ENCODE measurements at places on chromosomes 3 and 15.
A peak's percentile ranks its signal among the peaks of the same experiment; 100 is the strongest.

GRCh38 chr3:135191708-135192107, 396.6 kb downstream of the EPHB1 start:
- no peak for DNase-seq

DNA sequence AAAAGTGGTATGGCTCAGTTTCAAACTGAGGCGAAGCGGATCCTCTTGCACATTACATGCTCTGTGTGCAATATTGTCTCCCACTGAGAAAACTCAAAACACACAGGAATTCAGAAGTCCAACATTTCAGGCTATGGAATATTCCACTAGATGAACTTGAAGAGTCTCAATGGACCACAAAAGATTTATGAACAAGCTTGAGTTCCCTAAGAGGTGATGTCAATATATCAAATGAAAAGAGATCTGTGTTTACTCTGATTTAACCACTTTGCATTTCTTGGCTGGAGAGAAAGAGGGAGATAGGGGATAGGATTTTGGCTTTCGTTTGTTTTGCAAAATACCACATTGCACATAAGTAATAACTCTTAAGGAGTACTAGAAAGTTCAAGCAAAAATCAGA, 20.3 kb downstream of the PDZRN3 start:
- DNase-seq, result no peak

DNA sequence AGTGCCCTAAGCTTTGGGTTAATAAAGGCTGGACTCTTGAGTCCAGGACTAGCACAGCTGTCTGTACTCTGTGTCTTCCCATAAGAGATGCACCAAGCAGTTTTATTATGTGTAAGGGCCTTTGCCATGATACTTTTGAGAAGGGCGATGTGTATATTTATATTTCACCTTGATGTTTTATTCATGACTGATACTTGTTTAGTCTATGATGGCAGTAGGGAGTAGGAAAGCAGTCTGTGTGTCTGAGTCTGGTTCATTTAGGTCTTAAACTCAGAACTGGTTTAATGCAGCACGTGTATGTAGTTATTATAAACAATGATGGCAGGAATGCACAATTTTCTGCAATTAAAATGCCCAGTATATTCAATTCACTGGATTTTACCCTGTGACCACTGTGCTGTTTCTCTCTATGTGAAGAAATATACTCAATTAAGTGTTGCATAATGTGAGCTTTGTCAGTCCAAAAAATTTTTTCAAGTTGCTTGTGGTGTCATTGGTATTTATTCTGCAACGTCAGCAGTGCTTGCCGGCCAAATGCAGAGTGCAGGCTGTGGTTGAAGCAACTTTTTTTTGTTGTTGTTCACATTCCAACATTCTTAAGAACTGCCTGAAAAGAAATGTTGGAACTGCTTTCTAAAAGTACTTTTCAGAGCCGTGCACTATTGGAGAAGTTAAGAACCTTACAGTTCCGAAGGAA, 423.7 kb upstream of the SEMA6D start:
- DNase-seq, result peak; percentile 93

DNA sequence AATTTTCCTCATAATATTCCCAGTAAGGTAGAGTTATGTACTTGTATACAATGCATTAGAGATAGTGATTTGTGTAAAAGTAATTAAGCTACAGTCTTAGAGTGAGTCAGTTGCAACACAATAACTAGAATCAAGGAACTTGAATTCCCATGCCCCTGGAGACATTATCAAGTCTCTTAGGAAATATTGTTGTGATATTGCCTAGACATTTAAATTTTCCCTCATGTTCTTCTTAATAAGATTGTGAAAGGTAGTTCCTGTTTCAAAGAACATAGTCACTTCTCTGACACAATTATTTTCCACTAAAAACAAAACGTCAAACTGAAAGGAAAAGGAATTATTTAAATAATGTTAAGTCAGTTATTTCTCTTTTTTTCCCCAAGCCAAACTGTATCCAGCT, 13.0 kb upstream of the ATP1B3 start:
- no peak for DNase-seq

All from foreskin melanocyte (primary cell).